ENCODE measurements at places on chromosomes 4 and X.
A peak's percentile ranks its signal among the peaks of the same experiment; 100 is the strongest.

GRCh38 chr4:118834070-118834469 is 1.9 kb downstream of the SEC24D start:
- no peak for DNase-seq

DNA sequence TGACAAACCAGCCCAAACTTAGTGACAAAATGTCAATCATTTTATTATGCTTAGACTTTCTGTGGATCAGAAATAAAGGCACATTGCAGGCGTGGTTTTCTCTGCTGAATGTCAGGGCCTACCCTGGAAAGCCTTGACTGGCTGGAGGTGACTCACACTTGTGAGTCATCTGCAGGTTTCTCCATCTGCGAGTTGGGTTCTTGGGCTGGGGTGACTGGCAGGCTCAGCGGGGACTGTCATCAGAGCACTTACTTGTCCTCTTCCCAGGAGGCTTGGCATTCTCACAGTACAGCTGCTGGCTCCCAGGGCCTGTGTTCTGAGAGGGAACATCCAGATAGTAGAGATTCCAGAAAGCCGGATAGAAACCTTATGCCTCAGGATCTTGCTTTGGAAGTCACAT is 153.8 kb upstream of the AGA start:
- DNase-seq = peak; percentile 57

GRCh38 chr4:5958199-5958735 is 60.0 kb downstream of the C4orf50 start:
- DNase-seq = no peak

DNA sequence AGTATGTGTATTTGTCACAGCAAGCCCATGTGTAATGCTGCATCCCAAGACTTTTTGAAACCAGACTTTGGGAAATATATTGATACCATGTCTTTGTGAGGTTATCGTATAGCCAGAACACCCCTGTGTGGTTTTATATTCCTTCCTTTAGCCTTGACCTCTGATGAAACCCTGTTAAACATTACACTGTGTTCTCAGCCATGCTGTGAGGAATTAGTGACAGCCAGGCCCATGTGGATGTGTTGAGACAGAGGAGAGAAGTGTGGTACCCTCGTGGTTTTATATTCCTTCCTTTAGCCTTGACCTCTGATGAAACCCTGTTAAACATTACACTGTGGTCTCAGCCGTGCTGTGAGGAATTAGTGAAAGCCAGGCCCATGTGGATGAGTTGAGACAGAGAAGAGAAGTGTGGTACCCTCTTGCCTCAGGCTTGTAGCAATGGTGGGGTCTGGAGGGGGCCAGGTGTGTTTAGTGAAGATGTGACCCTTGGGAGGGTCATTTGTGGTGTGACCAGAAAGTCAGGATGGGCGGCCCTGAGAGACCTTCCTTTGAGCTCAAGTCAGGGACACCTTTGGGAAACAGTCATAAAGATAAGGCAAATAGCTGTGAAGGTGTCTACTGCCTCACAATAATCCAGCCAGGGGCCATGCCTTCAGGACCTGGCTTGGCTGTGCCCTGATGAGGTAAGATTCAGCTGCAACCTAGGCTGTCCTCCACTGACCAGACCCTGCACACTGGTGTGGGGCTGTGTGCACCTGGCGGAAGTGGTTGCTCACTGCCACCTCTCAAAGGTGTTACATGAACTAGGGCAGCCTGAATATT is 110.0 kb downstream of the IRF2 start:
- DNase-seq = no peak

DNA sequence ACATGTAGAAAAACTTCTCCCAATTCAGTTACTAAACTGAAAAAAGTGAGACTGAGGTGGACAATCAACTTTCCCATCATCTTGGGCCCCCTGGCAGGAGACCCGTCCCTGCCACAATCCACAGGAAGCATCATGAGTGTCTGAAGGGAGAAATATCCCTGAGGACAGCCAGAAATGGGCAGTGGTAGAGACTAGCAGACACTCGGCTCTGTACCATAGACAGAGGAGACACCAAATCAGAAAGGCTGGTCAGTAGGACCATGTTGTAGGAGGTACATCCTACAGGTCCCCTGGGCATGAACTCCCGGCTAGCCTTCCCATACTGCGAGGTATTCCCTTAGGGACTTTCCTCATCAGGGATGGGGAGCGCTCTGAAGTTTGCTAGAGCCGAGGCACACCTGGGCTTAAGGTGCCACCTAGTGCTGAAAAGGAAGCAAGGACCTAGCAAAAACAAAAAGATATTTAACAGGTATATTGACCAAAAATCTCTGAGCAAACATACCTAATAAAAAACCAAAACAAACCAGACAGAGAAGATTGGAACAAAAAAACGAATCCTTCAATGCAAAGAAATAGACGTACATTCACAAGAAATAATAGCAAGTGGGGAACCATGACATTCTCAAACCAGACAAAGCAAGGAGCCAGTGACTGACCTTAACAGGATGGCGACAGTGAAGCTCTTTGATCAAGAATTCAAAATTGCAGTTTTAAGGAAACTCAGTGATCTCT is 55.6 kb downstream of the HAUS3 start:
- no peak for DNase-seq

DNA sequence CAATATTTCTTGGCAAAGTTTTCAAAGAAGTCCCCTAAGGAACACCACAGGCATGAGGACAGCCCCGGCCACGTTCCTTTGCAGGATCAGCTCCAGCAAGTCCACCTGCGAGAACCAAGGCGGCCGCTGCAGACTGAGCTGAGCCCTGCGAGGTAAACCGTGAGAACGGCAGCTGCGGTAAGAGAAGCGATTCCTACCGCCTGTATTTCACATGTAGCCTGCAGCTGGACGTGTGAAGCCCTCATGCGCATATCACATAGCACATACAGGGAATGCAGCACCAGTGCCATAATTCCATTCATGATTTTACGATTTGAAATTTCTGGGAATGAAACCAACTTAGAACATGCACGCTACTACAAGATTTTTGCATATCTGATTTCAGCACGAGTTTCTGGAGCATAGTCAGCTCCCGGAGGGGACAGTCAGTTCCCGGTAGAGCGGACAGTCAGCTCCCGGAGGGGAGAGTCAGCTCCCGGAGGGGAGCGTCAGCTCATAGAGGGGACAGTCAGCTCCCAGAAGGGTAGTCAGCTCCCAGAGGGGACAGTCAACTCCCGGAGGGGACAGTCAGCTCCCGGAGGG is 41.7 kb downstream of the FGFRL1 start:
- DNase-seq = no peak

DNA sequence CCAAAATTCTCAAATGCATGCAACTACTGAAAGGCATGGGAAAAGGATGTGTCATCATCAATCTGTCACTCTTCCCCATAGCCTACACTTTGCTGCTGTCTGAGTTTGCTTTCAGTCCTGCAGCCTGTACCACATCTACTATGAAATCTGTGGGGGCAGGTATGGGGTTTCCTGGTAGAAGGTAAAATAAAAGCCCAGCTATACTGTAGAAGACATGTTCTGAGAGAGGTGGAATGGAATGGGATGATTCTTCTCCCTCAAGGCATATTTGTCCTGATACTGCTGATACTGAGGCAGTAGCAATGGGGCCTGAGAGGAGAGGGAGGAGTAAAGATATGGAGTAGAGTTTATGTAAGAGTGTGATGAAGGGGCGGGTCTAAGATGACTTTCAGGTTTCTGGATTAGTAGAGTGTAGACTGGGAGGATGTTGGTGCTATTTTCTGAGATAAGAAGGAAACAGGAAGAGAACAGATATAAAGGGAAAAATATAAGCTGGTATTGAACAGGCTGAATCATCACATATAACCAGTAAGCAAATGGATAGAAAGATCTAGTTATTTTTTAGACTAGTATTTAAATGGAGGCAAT is 38.7 kb upstream of the GYPA start:
- DNase-seq = no peak

GRCh38 chr4:130478406-130478805 is 1382.5 kb downstream of the C4orf33 start:
- no peak for DNase-seq

- no peak for DNase-seq
These were observed 28.1 kb upstream of the HPRT1 start for GRCh38 chrX:134431894-134432293.

DNA sequence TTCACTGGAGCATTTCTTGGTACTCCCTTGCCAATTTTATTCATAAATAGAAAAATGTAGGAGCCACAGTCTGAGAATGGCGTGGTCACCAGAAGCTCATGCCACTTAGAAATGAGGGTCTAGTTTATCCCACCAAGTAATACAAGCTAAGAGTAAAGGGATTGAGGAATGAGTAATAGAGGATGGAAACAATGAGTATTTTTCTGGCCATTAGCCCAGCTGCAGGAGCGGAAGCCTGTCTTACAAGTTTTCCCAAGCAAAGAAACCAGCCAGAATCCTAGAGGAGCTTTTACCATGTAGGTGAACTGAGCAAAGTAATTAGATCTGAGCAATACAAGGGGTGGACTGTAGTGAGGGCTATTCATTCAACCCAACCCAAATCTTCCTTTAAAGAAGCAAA is 160.7 kb upstream of the NPY2R start:
- no peak for DNase-seq

DNA sequence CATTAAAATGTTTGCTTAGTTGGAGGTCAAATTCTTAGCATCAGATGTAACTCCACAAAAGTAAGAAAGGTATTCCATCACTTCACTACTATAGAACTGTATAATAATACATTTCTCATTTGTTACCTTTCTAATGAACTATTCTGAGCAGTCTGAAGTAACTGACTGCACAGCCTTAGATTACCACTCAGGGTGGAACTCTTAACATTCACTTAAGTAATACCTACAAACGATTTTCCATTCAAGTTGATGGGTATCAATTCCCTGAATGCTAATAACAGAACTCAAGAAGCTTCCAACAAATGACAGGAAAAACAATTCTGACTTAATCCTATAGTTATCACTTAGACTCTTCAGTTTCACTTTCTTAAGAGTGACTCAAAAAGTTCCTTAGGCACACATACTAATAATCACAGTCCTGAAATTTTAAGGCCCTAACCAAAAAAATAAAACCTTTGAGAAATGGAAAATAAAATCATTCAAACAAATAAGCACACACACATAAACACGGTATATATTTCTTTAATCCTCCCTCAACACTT is 20.9 kb downstream of the HNRNPD start:
- DNase-seq = no peak

DNA sequence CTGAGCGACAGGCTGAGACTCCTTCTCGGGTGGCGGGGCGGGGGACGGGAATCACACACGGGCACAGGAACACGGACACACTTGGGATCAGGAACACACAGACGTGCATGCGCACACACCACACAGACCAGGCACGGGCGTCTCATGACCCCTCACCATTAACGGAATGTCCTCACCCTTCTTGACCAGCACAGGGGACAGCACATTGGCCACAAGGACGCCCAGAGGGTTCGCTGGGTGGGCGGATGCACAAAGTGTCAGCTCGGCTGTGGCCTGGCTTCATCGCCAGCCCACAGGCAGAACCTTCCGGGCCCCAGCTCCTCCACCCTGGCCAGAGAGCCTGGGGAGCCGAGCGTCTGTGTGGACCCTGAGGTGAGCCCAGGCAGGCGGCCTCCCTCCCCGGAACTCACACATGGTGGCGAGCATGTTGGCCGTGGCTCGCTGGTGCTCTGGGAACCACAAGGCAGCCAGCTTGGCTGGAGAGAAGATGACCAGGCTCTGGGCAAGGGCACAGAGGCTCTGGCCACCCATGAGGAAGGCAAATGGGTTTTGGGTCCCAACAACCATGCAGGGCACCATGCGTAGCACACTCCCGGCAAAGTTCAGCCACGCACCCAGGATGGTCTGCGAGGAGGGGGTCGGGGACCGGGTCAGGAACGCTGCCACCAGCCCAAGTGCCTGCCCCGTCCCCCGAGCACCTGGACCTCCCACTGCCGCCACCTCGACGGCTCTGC is 3.1 kb downstream of the SLC49A3 start:
- no peak for DNase-seq

GRCh38 chrX:16462912-16463311 is 187.0 kb upstream of the S100G start:
- peak; percentile 29 for DNase-seq

- no peak for DNase-seq
These were observed 9.0 kb downstream of the NAT8L start for GRCh38 chr4:2068198-2068470.

DNA sequence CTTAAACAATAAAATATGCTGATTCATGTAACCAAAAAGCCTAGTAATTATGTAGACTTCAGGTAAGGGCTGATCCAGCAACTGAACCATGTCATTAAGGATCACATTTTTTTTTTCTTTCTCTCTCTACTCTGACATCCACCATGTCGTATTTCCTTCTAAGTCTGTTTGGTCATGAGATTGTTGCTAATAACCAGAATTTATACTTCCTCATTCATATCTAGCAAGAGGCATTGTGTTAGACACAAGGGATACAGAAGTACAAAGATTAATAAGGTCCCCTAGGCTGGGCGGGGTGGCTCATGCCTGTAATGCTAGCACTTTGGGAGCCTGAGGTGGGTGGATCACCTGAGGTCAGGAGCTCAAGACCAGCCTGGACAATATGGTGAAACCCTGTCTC is 24.1 kb downstream of the PHEX start:
- no peak for DNase-seq

GRCh38 chr4:105106426-105106825 is 40.2 kb upstream of the TET2 start:
- DNase-seq = no peak

DNA sequence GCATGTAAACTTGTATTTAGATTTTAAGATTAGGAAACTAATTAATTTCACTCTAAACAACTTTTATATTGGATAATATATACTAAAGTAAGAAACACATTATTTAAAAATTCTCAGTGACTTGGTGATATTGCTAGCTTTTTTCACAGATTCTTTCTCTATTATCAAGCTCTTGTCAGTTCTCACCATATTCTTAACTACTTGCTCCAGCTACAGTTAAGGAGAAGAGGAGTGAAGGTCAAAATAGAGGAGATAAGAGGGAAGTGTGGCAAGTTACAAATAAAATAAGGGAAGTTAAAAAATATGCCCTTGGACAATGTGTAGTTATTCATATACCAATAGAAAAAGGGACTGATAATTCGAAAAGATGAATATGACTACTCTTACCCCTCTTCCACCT is 34.7 kb upstream of the NAF1 start:
- DNase-seq = no peak

- no peak for DNase-seq
These were observed 460.6 kb downstream of the NAF1 start for GRCh38 chr4:162706051-162706450.

GRCh38 chrX:154426916-154427770 is 1.3 kb upstream of the ATP6AP1 start:
- no peak for DNase-seq

- no peak for DNase-seq
These were observed 2677.7 kb downstream of the ARAP2 start for GRCh38 chr4:33566649-33567048.

DNA sequence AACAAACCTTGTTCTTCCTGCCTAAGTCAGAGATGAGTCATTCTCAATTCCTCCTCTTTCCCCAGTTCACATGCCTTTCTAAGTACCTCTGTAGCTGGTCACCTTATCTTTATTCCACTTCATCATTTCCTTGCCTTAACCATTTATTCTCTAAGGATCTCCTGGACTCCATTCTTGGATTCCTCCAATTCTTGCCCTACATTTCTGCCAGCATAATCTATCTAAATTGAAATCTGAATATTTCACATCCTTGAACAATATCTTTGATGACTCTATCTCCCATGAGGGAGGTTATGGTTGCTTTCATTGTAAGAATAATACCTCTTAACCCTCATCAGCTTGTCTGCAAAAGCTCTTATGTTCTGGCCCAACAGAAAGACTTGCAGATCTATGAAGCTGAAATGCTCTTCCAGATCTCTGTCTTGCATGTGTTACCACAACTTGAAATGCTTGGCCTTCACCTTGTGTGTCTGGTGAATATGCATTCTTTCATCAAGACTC is 28.6 kb upstream of the PDE5A start:
- DNase-seq = no peak

- no peak for DNase-seq
These were observed 1930.5 kb upstream of the AGA start for GRCh38 chr4:179372746-179373145.
